ENCODE measurements at places on chromosomes 12 and 14.

GRCh38 chr14:67319142-67319541 is 40.5 kb downstream of the ATP6V1D start:
- peak; percentile 2 for DNase-seq

DNA sequence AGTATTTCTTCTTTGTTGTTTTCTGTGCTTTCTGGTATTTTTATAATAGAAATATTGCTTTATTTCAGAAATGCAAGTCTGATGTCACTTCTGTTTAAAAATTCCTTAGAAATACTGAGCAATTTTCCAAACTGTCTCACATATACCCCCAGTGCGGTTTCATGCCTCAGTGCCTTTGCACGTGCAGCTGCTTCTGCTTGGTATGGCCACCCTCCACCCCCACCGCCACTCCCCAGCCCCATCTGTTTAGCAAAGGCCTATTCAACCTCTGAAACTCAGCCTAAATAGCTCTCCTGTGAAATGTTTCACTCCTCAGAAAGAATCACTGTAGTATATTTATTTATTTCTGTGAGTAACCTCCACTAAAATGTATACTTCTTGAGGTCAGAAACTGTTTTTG is 52.3 kb downstream of the PPM1H start:
- no peak for DNase-seq

DNA sequence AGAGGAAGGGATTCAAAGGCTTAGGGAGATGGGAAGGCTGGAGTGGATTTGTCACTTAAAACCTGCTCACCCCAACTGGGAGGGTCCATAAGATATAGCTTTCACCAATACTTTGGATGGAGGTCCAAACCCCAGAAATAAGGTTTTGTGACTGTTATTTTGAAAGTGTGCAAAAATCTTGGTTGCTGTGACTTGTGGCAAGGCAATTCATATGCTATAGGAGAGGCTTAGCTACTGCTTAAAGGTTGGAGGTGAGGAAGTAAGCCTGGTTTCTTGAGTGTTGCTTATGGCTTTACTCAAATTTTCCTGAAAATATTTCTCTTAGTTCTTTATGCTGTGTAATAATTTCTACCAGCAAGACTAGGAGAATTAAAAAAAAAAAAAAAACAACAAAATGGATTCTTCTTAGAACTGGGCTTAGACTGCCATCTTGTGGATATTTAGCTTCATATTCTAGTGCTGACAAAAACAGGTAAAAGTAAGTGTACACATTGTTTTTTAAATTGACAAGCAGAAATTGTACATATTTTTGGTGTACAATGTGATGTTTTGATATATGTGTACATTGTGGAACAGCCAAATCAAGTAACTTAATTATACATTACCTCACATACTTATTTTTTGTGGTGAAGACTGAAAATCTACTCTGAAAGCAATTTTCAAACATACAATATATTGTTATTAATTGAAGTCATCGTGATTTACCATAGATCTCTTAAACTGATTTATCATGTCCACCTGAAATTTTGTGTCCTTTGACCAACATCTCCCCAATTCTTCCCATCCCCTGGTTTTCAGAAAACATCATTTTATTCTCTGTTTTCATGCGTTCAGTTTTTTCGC is 23.0 kb downstream of the PDE6H start:
- no peak for DNase-seq

- DNase-seq: peak; percentile 92
Observed at GRCh38 chr12:69987579-69988091, 162.6 kb downstream of the MYRFL start.

DNA sequence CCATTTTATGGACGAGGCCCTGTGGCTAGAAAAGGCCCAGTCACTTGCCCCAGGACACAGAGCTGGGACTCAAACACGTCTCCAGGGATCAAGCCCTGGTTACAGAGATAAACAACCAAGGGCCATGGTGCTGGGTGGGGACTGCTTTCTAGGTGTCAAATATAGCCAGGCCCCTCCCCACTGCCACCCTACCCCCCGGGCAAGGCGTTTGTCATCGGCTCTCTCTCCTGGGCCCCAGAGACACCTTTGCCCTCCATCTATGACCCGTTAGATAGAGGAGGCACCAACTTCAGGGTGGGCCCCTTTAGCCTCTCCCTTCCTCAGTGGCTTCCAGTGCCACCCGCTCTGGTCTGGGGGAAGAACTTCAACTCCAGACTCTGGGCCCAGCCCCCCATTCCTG is 18.0 kb downstream of the LTBP2 start:
- DNase-seq: no peak

GRCh38 chr12:99745121-99745520 is 97.6 kb downstream of the GARIN6 start:
- no peak for DNase-seq

- DNase-seq: no peak
Observed at GRCh38 chr12:107779077-107779831, 4.8 kb downstream of the ASCL4 start.

DNA sequence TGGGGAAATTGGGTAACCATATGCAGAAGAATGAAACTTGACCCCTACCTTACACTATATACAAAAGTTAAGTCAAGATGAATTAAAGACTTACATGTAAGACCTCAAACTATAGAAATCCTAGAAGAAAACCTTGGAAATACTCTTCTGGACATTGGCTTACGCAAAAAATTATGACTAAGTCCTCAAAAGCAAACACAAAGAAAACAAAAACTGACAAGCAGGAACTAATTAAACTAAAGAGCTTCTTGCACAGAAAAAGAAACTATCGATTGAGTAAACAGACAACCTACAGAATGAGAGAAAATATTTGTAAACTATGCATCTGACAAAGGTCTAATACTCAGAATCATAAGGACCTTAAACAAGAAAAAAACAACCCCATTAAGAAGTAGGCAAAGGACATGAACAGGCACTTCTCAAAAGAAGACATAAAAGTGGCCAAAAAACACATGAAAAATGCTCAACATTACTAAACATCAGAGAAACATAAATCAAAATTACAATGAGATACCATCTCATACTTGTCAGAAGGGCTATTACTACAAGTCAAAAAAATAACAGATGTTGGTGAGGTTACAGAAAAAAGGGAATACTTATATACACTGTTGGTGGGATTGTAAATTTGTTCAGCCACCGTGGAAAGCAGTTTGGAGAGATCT is 37.0 kb upstream of the CFAP54 start:
- DNase-seq: no peak

DNA sequence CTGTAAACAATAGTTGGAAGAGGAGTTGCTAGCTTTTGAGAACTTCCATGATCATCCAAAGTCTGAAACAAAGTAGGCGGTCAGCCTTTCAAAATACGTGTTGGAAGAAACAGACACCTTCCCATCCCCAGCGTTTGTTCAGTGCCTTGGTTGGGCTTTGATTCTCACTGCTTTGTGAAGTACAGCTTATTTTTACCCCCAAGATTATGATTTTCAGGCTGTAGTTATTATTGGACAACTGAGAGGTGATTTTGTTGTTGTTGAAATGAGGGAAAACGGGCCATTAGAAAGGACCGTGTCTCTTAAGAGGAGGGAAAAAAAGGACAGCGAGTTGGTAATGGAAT is 921 bp upstream of the CEP83 start:
- peak; percentile 0 for DNase-seq

DNA sequence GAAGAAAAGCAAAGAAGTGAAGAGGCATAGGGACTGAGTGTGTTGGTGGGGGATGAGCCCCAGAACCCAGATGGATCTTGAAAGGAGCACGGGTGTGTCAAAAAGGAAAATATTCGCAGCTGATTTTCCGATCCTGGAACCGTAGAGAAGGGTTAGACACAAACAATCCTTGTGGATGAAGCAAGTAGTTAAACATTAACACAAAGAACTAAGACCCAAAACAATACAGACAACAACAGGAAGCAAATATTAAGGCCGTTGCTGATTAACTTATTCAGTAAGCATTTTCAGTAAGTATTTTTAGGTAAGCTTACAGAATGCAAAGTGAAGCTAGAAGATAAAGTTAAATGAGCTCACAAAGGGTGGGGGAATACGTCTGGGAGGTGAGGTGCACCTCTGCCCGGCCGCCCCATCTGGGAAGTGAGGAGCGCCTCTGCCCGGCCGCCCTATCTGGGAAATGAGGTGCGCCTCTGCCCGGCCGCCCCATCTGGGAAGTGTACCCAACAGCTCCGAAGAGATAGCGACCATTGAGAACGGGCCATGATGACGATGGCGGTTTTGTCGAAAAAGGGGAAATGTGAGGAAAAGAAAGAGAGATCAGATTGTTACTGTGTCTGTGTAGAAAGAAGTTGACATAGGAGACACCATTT is 62.8 kb upstream of the PRB2 start:
- no peak for DNase-seq

DNA sequence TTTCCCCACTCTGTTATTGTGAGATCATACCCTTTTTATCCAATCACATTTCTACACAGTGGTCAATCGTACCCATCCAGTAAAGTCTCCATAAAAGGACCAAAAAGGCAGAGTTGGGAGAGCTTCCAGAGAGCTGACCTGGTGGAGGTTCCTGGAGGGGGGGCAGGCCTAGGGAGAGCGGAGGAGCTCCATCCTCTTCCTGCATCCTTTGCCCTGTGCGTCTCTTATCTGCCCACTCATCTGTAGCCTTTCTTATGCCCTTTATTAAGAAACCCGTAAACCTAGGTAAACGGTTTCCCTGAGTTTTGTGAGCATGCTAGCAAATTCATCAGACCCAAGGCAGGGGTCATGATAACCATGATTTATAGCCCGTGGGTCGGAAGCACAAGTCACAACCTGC is 26.2 kb downstream of the EVL start:
- no peak for DNase-seq

GRCh38 chr12:112924986-112925385 is 13.3 kb upstream of the OAS3 start:
- no peak for DNase-seq

- no peak for DNase-seq
Observed at GRCh38 chr14:40100544-40101196, 668.4 kb upstream of the FBXO33 start.

DNA sequence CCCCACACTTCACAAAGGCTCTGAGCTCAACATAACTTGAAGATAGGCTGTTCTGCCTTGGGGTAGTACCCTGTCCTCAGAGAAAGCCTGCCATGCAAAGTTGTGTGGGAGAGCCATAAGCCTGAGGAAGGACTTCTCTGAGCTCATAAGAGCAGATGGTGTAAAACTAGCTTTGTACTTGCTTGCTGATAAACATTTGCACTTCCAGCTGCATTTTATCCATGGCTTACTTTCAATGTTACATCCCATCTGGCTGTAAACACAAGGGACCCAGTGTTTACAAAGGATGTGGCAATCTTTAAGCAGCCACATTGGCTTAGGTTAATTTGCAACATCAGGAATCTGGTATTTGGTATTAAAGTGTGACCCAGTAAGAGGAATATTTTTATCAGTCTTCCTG is 258.1 kb downstream of the IPO8 start:
- no peak for DNase-seq

- peak; percentile 57 for DNase-seq
Observed at GRCh38 chr14:102020058-102020971, 55.9 kb downstream of the DYNC1H1 start.

DNA sequence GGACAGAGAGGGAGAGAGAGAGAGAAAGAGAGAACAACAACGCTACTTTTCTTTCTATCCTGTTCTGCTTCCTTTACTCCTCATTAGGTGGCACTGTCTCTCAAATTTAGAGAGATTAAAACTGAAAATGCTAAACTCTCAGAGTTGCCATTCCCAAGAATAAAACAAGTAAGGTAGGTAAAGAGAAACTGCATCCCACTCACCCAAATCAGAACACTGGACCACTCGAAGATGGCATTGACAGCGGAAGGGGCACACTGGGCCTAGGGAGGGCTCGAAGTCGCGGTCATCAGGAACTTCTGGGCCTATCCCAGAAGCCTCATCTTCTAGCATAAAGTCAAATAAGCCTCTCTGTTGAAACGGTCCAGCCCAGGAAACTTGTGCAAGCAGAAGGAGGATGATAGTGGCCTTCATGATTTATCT is 4.5 kb downstream of the DCN start:
- peak; percentile 40 for DNase-seq
